ENCODE measurements at places on chromosomes 5 and 9.
A peak's percentile ranks its signal among the peaks of the same experiment; 100 is the strongest.

DNA sequence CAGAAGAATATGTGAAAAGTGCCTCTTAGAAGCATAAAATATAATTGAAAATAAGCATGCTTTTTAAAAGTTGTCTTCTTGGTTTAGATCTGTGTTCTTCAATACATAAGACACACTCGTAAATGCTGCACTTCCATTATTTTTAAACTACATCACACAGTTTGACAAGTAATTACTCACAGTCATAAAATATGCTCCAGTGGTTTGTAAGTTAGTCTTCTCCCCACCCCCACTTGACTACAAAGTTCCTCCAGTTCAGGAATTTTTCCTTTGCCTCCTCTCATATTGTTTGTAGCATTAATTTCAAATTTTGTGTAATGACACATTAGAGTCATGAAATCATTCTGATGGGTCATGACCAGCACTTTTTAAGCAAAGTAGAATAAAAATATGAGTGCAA lies 60.3 kb upstream of the PTGER4 start:
- no peak for DNase-seq

GRCh38 chr9:111605041-111605559 lies 5.7 kb upstream of the PTGR1 start:
- DNase-seq, result no peak

DNA sequence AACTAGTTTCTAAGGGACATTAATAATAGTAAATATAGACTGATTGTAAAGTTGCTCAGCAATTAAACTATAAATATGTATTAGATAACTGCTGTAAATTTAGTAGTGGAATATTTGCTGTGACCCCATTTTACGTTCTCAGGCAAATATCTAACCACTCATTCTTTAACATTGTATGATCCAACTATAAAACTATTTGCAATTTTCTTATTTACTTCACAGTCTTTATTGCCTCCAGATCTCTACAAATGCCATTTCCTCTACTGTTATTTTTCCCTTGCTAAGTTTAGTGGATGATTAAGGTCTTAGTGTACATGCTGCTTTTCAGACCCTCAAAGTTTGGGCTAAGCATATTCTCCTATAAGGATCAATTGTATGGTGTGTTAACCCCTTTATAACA lies 526.2 kb upstream of the ST8SIA4 start:
- DNase-seq, result no peak

- DNase-seq, result no peak
Observed at GRCh38 chr5:133947431-133947841, 21.0 kb downstream of the C5orf15 start.

GRCh38 chr9:95813923-95814322 lies 61.6 kb upstream of the ERCC6L2 start:
- no peak for DNase-seq

DNA sequence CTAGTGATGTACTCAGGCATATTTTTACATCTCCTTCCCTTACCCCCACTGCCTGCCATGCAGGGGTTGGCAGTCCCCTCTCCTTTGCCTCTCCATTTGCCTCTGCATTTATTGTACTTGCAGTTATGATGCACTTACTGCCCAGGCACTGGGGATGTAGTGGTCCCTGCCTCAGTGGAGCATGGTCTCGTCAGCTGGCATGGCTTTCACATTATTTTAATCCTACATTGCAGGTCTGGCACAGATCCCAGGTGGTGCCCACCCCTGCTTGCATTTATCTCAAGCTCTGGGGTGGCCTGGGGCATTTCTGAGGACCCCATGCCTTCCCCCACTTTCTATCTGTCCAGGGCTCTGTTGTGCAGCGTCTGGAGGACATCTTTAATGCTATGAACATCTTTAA lies 23.2 kb upstream of the PITX1 start:
- no peak for DNase-seq

DNA sequence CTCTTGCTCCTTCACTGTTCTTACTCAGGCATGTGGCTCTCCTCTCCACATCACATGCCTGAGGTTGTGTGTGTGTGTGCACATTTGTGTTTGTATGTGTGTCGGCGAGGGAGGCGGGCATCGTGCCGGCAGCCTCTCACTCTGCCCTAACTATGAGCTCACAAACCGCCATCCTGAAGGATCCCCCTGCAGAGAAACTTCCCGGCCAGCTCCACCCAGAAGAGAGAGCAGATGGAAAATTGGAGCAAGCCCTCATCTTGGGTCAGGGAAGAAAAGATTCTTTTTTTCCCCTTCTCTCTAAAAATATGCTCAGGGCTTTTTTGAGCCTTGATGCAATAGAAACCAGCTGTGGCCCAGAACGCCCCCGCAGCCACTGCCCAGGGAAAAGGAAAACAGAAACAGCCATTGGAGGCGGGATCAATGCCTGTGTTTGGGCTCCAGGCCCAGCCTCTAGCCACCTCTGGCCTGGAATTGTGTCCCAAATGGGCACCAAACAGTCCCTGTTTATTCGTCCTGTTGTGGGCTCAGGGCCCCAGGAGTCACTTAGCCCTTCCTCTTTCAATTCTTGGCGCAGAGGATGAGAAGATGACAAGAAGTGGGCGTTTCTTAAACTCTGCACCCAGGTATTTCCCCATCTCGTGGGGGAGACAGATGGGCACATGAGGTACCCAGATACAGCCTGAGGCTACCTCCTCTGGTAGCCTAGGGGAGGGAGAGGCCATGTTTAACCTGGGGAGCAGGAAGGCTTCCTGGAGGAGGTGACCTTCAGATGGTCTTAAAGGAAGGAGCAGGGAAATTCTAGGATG lies 151.5 kb downstream of the RGS3 start:
- DNase-seq, result no peak

DNA sequence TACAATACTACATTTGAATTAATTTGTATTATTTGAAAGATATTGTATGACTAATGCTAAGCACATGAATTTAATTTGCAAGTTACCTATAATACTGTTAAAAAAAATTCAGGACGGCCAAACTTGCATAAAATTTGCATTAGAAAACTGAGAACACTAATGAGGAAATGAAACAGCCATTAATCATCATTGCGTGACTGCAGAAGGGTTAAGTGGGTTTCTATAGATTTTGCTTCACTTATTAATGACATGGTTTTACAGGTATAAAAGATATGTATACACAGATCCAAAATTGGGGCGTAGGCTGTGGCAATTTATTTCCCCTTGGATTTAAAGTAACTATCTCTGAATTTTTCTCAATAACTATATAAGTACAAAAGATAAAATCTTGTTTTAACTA lies 882.6 kb downstream of the PTPRD start:
- no peak for DNase-seq

GRCh38 chr9:70257991-70258691 lies 637 bp upstream of the SMC5 start:
- no peak for DNase-seq

DNA sequence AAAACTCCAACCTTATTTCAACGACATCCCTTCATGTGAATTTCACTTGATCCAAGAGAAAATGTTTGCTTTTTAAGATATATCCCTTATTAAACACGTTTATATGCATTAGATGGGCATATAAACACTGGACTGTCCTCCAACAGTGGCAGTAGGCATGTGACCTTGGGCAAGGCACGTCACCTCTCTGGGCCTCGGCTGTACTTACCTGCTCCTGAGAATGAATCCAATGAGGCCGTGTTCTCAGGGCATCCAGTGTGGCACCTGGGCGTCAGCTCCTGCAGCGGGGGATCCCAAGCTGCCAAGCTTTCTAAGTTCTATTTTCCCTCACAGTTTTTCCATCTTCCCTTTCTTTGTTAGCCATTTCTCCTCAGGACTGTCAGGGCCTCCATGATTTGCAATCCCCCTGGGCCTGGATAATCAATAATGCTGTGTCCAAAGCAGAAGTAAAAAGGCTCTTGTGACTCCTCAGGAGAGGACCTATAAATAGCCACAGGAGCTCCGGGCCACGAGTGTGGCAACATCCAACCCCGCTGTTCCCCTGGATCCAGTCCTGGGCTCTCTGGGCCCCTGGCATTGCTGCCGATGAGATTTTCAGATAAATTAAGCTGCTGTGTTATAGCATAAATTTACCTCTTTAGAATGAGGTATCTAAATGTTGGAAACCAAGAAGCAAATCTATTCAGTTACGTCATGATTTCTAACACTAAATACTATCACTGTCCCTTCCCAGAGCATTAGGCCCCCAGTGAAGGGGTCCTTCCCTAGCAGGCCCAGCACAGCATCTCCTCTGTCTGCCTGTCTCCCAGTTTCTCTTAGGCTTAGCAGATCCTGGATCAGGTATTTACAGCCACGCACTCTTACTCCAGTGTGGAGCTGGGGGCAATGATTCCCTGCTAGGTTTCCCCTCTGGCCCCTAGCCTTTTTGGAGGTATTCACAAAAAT lies 76.8 kb downstream of the PTPN3 start:
- no peak for DNase-seq

DNA sequence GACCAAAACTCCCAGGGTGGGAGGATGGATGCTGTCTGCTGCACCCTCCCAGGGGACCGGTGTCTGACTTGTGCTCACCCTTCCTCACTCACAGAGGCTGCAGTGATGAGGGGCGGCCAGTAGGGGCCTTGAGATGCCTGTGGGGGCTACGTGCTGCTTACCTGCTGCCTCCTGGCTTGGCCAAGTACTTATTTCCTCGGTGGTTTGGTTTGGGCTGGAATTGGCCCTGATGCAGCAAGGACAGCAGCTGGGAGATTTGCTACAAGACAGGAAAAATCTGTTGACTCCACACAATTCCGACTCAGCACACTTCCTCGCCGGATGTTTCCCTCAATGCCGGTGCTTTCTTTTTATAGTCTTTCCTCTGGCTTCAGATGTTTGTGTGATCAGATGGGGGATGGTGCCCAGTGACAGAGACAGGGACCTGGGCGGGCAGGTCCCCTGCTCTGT lies 6.6 kb downstream of the PCDH12 start:
- peak; percentile 29 for DNase-seq

- DNase-seq, result no peak
Observed at GRCh38 chr5:179825655-179826182, 5.0 kb downstream of the SQSTM1 start.

DNA sequence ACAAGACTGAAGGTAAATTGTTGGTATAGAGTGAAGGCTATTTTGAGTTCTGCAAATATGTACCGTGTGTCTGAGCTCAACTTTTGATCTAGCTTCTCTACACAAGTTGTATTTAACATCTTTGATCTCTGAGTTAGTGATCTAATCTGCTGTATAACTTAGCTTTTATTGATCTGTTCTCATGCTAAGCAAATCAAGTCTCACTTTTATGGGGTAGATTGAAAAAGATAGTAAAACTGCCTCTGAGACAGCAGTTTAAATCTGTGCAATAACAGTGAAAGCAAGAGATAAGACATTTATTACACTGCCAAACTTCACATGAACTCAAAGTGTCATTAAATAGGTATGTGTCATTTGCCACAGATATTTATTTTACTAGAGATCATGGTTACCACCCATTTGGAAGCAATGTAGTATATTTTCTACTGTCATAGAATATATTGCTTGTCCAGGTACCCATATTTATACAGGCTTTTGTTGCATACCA lies 477.3 kb downstream of the ISL1 start:
- DNase-seq, result no peak

- no peak for DNase-seq
Observed at GRCh38 chr5:132303589-132303988, 9.4 kb downstream of the SLC22A4 start.

DNA sequence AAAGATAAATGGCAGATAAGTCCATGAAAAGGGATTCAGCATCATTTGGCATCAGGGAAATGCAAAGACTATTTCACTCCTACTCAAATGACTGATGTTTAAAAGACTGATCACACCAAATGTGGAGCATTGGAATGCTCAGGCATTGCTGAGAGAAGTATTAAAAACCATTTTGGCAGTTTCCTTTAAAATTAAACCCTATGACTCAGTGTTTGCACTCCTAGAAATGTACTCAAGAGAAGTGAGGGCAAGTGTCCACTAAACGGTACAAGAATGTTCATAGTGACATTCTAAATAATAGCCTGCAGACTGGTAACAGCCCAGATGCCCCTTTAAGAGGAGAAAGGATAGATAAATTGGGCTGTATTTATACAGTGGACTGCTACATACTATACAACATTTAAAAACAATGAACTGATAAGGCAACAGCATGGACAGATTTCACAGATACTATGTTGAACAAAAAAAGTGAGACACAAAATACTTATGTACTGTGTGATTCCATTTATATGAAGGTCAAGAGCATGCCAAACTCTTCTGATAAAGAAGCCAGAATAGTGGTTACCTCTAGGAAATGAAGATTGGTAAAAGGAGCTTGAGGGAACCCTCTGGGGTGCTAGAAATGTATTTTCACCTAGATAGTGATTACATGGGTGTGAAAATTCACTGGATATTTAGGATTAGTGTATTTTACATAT lies 24.6 kb downstream of the APC start:
- no peak for DNase-seq

- DNase-seq, result peak; percentile 51
Observed at GRCh38 chr9:131734165-131734610, 5.7 kb downstream of the RAPGEF1 start.

DNA sequence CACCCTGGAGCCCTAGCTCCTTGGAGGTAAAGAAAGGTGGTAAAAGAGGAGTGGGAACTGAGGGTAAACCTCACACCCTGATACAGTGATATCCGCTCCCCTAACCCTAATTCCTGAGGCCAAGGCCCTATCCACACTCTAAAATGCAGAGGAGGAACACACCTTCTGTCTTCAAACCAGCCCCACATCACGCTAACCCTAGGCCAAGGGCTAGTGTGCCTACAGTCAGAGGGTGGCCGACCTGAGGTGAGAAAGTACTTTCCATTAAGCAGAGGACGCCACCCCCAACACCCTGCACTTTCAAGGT lies 590 bp downstream of the HDAC3 start:
- DNase-seq, result no peak

DNA sequence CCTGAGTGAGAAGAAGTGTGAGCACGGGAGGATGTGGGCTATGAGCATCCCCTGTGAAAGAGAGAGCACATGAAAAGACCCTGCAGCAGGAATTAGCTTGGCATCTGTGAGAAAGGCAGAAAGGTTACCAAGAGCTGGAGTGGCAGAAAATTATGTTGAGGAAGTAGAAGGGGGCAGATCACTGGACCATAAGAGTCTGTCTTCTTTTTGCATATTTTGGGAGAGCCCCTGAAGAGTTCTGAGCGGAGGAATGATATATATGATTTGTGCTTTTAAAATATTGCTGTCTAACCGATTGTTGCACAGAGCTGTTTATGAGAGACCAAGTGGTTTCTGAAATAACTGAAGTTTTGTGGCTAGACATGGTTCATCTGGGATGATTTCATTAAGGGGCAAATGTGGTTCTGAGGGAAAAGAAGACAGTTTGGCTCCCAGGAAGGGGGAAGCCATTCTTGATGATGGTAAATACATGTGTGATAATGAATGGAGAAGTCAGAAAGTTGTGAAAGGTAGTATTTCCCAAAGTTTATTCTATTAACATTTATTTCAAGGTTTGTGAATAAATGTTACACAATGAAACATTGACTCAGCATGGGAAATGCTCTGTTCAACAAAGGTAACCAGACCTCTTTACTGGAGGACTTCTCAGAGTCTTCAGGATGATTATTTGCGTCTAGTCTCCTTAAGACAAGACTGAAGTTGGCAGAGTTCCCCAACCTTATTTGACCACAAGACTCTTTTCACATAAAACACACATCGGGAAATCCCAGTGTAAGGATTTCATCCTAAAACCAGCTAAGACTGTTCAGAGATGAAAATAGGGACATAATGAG lies 31.5 kb upstream of the ADRB2 start:
- no peak for DNase-seq
